ENCODE measurements at places on chromosomes 2 and 18.

GRCh38 chr18:45642238-45642637, 27.0 kb downstream of the SLC14A2 start:
- no peak for DNase-seq

DNA sequence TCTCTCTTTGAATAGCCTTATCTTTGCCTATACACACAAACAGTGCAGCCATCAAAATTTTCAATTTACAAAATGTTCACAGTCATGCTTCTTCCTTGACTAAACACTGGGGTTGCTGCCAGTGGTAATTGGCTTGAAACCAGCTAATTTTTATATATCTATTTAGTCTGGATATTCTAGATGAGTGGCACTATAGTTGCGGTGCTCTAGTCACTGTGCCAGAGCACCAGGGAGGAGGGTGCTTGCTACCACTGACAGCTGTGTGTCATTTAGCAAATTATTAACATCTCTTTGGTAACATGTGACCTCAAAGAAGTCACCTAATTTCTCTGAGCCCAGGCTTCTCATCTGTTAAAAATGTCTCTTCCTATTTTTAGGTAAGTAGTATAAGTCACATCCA, 130.4 kb downstream of the MEIS1 start:
- no peak for DNase-seq

DNA sequence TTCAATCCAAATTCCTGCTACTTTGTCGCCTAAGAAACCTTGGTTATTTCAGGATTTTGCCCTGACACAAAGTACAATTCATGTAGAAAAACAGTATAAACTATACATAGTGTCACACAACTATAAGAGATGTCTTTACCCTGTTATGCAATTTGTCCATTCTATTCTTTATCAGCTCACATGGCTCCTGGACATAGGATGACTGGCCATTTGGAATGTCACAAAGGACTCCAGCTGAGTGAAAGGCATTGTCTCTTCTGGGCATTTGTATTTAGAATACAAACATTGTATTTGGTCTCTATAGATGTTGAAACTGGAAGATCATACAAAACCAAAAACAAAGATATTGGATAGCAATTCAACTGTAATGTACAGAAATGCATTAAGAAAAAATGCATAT, 944.6 kb upstream of the LRRTM1 start:
- no peak for DNase-seq

GRCh38 chr18:33585431-33585775, 7.4 kb downstream of the ASXL3 start:
- no peak for DNase-seq

GRCh38 chr18:62663731-62664336, 51.5 kb upstream of the PHLPP1 start:
- no peak for DNase-seq

DNA sequence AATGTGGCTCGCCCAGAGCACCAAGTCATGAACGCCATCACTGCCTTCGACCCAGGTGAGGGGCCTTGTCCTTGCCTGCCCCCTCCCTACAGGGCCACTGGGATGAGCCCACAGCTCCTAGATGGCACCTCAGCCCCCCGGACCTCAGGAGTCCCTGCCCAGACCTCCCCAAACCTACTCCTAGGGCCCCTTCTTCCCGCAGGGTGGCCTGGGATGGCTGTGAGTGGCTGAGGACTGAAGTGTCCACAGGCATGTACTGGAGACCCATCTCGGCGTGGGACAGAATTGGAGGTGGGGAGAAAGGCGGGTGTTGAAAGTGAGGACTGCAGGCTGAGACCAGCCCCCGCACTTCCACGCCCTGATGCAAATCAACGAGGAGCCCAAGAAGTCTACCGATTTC, 2.8 kb upstream of the TUBB6 start:
- DNase-seq, result no peak

GRCh38 chr18:13465124-13465446, 246.5 kb downstream of the LDLRAD4 start:
- DNase-seq, result no peak

DNA sequence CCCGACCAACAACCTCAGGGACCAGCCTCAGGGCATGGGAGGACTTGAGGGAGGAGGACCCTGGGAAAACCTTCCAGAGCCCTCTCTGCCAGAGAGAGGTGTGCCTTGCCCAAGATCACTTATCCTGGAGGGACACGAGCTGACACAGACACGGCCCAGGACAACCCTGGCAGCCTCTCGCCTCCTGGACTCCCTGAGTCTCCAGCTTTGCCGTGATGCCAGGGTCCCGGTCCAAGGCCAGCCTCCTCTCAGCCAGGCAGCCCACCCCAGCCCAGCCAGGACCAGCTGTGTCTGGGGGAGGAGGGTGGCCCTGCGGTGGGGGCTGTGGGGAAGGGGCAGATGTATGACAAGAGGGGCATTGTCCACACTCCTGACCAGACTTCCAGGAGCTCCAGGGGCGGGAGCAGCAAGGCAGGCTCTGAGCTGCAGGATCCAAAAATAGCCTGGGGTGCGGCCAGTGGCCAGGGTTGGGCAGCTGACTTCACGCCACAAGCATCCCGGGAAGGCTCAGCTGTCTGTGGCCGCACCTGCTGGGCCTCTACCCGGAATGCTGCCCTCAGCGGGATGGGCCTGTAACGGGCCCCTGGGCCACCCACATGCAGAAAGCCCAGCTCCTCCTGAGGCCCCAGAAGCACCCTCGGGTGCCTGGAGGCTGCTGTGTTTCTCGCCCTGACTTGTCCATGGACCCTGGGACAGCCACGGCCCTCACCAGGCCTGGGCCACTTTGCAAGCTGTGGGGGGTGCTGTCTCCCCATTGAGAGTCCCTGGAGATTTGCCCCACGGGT, 65.5 kb upstream of the GPC1 start:
- no peak for DNase-seq

GRCh38 chr2:37890893-37891495, 34.1 kb upstream of the RMDN2 start:
- peak; percentile 44 for DNase-seq

- no peak for DNase-seq
Observed at GRCh38 chr2:241947004-241947350, 77.4 kb downstream of the RTP5 start.

- DNase-seq, result no peak
Observed at GRCh38 chr2:73009177-73009839, 62.2 kb downstream of the SFXN5 start.

DNA sequence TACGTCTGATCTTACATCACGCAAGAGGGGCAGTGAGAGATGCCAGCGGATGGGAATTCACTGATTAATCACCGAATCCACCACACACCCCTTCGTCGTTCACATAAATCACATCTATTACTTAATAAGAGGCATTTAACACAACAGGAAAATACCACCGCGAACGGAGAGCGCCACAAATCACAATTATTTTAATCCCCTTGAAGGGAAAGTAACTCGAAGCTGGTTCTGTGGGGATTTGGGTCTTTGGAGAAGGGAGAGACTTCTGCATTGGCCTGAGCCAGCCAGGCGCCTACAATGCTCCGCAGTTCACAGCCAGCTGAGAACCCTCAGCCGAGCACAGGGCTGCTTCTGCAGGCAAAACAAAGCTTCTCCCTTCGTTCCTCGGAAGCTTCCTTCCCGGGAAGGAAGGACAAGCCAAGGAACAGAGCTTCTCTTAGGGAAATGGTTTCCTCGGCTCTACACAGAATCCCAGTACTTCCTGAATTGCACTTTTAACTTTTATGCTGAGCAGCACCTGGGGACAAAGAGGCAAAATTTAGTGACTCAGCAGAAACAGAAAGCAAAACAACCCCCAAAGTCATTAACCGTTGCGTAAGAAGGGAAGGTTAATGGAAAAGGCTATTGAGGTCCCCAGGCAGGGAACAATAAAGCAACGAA, at the start of gene LRP1B:
Gene LRP1B (minus strand): TSS at position 7 of the 660 bp plus-strand sequence. CDS start 287 bp downstream, outside the sequence.
- no peak for DNase-seq

GRCh38 chr2:61853086-61853846, 594 bp downstream of the FAM161A start:
- no peak for DNase-seq

GRCh38 chr2:1398191-1398590, 15.1 kb upstream of the TPO start:
- no peak for DNase-seq

DNA sequence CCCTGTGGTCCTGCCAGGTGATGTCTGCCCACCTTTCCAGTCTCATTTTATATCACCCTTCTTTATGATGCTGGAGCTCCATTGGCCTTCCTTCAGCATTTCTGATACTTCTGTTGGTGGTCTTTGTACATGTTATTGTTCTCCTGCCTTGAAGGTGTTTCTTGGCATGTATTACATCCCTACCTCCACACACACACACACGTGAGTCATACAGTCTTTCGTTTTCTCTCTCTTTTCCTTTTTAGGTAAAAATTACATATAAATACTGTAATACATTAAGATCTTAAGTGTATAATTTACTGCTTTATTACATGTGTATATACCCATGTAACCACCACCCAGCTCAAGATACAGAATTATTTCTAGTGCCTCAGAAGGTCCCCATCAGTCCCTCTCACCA, 10.2 kb upstream of the ADGRF3 start:
- DNase-seq, result no peak

DNA sequence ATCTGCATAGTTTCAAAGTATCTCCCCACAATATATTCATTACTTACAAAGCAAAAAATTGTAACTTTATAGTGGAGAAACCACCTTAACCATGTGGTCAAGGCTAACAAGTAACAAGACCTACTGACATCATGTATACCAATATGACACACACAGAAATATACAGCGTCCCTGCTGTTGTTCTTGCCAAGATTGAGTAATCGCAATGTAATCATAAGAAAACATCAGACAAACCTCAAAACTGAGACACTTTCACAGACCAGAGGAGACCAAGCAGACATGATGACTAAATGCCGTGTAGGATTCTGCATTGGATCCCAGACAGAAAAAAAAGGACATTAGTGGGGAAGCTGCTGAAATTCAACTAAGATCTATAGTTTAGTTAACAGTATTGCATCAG, 123.0 kb downstream of the ACAA2 start:
- no peak for DNase-seq

- no peak for DNase-seq
Observed at GRCh38 chr2:3902131-3902530, 198.8 kb downstream of the DCDC2C start.

DNA sequence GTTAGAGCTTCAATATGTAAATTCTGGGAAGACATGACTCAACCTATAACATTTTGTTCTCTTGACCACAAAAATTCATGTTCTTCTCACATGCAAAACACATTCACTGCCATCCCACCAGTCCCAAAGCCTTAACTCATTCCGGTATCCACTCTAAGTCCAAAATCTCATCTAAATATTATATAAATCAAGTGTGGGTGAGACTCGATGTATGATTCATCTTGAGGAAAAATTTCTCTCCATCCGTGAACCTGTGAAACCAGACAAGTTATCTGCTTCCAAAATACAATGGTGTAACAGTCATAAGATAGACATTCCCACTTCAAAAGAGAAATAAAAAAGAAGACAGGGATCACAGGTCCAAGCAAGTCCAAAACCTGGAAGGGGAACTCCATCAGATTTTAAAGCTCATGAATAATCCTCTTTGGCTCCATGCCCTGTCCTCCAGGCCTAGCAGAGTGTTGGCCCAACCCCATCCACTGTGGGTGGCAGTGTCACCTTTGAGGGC, 101.3 kb downstream of the RAD51AP2 start:
- DNase-seq, result no peak

DNA sequence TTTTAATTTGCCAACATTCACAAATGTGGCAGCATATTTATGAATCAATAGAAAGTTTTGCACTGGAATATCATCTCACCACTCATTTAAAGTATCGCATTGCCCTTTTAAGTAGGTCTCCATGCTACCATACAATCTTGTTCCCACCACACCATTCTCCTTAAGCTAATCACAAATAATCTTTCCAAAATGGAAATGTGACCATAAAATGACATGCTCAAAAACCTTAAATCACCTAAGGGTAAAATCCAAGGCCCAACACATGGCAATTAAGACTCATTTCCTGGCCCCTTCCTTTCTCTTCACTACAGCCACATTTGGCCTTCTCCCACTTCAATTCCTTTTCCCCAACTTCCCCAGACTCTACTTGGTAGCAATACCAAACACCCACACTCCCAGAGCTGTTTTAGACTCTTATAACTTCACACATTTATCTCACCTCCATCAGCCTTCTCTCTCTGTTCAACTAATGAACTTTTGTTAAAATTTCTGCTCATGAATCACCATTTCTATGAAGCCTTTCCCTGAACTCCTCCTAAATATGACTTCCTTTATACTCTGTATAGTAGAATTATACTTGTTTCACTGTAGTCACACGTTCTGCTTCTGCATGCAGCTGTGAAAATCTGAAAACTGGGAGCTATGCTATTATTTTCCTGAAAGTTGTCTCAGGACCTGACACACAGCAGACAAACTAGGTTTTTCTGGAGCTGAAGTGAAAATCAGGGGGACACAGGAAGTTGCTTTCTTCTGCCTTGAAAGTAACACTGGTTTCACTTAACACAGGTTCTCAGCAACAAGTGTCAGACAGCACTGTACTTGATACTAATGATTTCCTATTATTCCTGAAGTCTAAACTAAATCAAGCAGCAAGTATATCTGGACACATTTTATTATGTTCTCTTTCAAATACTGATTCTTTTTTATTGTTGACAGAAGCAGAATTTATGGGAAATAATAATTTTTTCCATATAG, 303.9 kb downstream of the ZEB2 start:
- no peak for DNase-seq

- DNase-seq, result no peak
Observed at GRCh38 chr18:55748227-55748738, 160.3 kb upstream of the TCF4 start.

DNA sequence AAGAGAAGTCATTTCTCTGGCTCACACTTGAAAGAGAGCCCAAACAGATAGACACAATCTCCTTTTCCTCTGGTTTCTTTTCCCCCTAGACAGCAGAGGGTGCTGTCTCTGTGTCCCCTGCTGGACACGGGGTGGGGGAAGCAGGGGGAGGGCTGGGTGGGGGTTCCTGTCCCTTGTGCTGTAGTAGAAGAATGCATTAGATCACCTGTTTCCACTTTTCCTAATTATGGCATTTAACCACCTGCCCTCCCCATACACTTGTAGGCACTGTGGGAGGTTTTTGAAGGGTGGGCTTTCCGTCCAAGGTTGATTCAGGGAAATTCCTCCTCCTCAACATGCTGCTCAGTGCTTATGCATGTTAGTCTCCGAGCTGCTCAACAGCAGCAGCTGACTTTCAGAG, 206.2 kb upstream of the EPAS1 start:
- no peak for DNase-seq

- no peak for DNase-seq
Observed at GRCh38 chr2:147531269-147531668, 313.6 kb upstream of the ACVR2A start.

GRCh38 chr2:197181491-197181890, 129.1 kb downstream of the ANKRD44 start:
- no peak for DNase-seq

GRCh38 chr2:22579341-22579740, 805.6 kb upstream of the KLHL29 start:
- no peak for DNase-seq

GRCh38 chr2:196431076-196431475, 208.4 kb upstream of the CCDC150 start:
- no peak for DNase-seq

- no peak for DNase-seq
Observed at GRCh38 chr2:76149846-76150245, 439.1 kb upstream of the GCFC2 start.

GRCh38 chr2:206502729-206503128, 59.4 kb downstream of the ADAM23 start:
- no peak for DNase-seq
